ENCODE measurements at places on chromosomes 4 and X.
A peak's percentile ranks its signal among the peaks of the same experiment; 100 is the strongest.

DNA sequence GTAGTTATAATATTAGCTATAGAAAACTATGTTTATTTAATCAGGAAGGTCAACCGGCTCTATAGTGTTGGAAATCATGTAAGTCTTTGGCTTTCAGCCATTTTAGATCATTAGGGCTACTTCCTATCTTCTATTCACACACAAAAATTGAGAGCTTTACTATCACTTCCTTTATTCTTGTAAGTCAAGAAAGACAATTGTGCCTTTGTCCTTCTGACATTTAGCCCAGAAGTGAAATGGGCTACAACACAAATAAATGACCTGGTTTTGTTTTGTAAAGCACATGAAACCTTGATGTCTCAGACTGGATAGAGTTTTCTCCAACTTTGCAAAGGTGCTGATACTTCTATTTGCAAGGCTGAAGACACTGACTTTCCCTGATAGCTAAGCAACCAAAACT is 122.4 kb upstream of the ACSL4 start:
- DNase-seq: no peak

- no peak for DNase-seq
Observed at GRCh38 chrX:15714529-15714928, 23.5 kb upstream of the CA5B start.

GRCh38 chr4:86594559-86595425 is 677 bp downstream of the PTPN13 start:
- DNase-seq: no peak

DNA sequence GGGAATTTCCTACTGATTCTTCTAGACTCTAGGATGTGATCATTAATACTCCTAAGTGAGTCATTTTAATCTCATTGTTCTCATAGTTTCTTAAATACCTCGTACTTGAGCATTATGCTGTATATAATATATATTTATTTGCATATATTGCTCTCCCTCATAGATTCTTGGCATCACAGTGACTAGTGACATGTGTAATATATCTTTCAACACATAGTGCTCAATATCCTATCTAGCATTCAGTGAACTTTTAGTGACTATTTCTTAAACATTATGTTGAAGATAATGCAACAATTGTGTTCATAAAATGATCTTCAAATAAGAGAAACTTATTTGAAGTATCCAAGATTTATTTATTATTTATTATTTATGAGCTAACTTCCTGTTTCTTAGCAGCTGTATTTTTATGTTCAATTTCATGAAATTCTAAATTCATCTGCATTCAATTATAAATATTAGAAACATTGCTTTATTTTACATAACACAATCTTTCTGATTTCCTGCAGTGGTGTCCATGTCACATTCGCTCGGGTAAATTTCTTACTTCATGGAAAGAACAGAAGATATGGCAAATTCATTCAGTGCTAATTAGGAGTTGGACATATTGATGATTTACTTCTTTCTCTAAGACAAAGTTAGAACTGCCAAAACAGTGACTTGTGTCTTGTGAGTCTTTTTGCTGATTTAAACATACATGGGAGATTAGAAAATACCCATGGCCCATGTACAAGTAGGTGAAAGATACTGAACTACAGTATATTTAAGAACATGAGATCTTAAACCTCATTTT is 1095.5 kb upstream of the IGFBP7 start:
- DNase-seq: no peak

GRCh38 chr4:158991534-158992155 is 111.2 kb upstream of the RAPGEF2 start:
- no peak for DNase-seq

- DNase-seq: no peak
Observed at GRCh38 chr4:36128689-36129088, 115.6 kb downstream of the ARAP2 start.

GRCh38 chr4:165945991-165946390 is 73.0 kb downstream of the TLL1 start:
- no peak for DNase-seq

DNA sequence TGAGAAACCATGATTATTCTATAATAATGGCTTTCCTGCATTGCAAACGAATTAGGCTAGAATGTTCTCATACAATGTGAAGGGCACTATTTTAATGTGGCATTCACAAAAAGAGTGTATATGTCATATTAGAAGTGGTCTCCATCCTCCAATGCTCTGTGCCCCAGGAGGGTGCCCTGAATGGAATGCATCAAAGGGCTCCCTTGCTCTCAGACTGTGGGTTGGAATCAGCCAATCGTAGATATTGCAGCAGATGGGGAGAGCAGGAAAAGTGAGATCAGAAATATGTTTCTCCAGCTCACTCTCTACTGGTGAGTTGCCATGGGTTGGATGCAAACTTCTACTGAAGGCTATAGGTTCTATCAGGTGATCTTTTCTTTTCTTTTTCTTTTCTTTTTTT is 11.9 kb upstream of the NSUN7 start:
- no peak for DNase-seq

DNA sequence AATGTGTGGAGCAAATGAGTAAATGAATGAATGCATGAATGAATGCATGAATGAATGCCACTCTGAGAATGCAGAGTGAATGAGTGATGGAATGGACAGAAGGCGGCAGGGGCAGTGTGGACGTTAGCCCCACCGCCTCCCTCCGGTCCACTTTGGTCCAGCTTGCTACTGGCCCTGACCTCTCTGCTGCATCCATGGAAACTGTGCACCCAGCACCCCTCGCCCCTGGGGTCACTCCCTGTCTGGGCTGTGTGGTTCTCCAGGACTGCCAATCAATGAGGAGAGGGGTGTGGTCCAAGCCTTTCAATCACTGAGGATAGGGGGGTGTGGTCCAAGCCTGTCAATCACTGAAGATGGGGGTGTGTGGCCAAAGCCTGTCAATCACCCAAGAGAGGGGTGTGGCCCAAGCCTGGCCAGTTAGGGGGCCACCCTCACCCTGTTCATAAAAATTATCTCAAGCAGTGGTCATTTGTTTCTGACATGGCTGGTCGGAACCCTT is 39.2 kb upstream of the ASMTL start:
- DNase-seq: no peak

DNA sequence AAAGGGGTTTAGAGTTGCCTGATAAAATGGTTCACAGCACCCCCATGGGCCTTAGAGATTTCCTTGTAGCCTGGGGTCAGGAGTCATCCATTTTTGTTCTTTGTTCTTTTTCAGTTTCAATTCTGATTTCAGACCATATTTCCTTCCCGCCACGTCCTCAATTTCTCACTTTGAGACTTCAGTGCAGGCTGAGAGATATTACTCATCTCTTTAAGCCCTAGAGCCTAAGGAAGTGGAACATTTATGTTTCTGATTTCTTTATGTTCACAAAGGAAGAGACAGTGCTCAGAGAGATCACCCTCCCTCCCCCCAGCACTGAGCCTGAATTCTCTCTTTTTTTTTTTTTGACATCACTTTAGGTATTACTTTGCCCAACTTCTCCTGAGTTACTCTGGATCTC is 56.3 kb downstream of the MSN start:
- DNase-seq: peak; percentile 9

DNA sequence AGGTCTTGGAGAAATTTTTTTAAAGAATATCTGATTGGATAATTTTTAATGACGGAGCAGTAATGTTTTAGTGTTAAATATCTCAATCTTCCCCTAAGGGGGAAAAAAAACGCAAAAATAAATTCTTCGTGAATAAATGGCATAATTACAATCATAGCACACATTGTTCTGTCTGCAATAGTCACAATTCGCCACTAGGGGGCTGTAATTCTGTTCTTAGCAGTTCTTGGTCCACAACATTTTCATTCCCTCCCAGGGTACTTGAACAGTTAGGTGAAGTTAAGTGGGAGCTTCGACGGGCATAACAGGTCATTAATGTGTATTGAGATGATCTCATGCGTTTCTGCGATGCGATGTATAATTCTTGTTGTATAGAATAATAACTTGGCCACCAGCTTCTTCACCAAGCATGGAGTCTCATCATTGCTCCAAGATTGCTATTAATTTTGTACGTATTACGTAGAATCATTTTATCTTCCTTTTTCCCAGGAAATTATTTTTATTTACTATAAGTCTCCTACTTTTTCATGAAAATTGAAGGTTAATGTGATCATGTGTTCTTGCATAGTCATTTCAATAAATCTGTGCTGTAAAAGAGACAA is 27.2 kb downstream of the HTR2C start:
- DNase-seq: no peak

DNA sequence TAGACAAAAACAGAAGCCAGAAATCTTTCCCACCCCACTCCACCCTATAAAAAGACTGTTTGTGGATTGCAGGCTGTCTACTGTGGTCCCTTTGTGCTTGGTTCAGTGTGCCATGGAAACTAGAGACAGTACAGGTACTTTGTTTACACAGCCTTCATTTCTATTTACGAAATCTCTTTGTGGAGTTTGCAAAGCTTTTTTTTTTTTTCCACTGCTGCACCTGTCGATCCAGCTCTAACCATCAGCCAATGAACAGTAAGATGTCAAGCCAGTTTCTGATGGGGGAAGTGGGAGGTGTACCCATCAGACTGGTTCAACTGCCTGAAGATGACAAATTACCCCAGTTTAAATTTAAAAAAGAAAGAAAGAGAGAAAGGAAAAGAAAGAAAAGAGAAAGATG is 20.2 kb upstream of the LRBA start:
- no peak for DNase-seq

DNA sequence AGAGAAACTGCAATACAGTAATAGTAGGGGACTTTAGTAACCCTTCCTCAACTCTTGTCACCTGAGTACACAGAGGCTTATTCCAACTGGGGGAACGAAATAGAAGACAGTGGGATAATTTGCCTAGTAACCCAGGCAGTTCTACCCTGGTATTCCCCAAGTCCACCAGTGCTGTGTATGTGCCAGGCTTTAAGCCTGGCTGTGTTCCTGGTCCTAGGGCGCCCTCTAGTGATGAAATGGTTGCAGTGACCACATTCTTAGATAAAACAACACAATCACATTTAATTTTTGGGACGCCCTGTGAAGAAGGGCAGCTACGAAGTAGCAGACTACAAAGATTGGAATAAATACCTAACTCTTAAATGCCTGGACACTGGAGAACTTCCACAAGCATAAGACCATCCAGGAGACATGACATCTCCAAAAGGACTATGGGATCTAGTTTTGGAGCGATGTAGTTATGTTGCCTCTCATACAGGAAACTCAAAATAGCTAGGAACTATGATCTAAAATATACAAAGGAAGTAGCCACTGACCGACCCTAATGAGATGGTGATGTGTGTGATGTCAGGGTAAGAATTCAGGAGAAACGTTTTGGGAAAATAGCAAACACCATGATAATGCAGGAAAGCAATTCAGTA is 288.5 kb upstream of the ZCCHC13 start:
- DNase-seq: peak; percentile 78

DNA sequence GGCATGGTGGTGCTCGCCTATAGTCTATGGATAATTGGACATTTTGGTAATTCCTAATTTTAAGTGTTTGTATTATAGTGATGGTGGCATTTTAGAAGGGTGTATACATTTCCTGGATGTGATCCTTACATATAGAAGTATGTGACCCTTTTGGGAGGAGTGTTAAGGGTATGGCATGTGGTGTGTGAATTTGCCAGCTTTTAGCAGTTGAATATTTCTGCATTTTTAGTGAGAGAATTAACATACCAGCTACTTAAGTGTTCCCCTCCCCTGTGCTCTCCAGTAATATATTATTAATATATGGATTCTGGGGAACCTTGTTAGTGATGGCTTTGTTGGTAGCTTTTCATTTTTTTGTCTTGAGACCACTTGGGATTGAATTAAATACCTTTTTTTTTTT is 55.3 kb downstream of the STAG2 start:
- DNase-seq: no peak

- no peak for DNase-seq
Observed at GRCh38 chr4:163331629-163332376, 593 bp downstream of the NPY1R start.

GRCh38 chr4:184649971-184650855 is 675 bp downstream of the PRIMPOL start:
- no peak for DNase-seq

DNA sequence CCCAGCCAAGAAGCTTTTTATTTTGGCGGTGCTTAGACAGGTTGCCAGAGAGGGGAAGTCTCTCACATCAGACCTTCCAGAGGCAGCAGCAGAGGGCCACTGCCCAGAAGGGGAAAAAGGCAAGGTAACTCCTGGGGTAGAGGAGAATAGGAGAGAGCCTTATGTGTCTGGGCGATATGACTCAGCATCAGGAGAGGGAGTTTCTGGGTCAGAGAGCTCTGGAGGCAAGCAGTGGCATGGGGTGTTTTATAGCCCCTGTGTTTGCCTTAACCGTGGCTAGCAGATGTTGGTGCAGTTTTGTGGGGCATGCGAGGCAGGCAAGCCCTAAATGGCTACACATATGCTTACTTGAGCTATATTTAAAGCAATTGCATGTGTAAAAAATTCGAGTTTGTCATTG is 8.3 kb upstream of the ZXDB start:
- no peak for DNase-seq

GRCh38 chrX:22090181-22090580 is 58.1 kb downstream of the PHEX start:
- DNase-seq: no peak

DNA sequence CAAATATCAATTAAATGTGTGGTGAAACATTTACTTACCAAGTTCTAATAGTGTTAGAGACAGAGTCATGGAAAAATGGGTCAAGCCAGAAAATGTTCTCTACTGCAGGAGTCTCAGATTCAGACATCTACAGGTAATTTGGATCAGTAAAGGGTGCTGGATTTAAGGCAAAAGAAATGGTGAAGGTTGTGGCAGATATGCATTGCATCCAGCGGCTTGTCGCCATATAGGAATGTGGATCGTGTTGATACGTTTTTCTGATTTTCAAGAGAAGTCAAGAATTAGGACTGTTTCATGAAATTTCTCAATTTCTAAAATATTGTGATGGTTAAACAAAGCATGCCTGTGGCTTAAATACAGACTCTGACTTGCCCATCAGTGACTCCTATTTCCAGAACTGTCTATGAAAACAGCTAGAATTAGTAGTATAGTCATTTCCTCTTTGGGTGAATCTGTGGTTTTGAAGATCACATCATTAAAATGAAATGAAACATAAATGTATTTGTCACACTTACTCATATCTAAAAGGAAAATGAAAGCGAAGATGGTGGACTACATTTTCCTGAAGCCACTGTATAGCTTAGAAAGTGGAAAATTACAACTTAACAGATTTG is 110.1 kb upstream of the VEGFC start:
- no peak for DNase-seq

All from T-helper 1 cell (primary cell).